ENCODE measurements at places on chromosomes 3 and 15.

DNA sequence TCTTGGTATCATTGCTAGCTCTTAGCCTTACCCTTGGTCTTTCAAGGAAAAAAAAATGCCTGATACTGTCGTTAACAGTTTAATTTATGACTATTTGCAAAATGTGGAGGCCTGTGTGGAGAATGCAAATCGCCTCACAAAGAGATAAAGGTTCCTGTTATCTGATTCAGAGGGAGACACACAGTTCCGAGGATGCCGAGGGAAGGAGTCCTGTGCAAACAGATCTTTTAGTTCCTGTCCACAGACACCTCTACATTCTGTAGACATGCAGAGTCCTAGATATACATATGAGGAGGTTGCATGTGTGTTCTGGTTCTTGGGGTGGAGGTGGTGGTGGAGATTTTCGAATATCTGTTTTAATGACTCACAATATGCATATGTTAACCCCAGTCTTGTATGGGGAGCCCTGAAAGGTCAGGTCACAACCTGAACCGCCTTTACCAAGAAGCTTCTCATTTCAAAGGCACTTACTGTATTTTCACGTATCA lies 5.7 kb downstream of the NR2F2 start:
- no peak for DNase-seq

- no peak for DNase-seq
Measured at GRCh38 chr3:43914269-43914668, 223.5 kb downstream of the ABHD5 start.

GRCh38 chr15:93449798-93450197 lies 360.8 kb upstream of the RGMA start:
- no peak for DNase-seq

DNA sequence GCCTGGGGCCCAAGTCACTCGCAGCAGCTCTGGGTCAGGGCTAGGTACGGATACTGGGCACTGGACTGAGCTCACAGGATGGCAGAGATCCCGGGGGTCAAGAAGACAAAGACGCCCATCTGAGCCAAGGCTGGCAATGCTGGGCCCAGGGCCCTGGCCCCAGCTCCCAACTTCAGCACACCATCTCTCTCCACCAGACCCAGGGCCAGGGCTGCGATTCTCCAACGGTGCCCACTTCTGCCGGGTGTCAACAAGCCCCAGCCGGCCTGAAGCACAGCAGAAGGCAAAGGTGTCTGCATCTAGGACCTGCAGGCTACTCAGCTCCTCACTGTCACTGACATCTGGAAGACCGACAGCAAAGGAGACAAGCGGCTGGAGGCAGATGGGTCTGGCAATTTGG lies 8.6 kb downstream of the WDR73 start:
- DNase-seq = no peak

DNA sequence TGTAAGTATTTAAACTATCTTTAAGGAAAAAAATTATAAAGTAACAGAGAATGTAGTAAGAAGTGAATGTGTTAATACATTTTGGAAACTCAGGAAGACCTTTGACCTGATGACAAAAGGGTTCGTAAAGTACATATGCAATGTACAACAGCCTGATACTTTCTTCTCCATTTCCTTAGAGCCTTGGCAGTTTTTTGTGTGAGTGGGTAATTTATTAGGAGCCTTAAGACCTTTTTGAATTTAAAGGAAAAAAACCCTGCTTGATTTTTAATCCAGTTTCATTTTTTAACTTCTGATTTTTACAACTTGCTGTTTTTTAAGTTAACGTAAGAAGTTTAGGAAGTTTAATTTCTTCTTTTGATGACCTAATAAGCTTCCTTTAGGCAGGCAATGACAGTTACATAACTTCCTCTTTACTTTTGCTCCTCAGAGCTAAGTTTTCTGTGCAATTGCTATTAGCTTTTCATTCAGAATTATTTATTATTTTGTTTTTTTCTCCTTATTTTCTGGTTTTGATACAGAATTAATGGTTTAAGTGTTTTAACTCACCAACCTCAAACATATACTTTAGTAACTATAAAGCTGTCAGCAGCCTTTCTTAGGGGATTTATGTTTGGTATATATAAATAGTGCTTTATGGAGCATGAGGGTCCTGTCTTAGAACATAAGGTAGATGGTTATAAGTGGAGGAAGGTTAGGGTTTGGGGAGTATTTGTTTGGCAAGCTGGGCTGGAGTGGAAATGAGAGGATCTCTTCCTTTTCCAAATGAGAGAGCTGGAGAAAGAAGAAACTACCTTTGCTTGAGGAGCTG lies 35.2 kb downstream of the ARMC8 start:
- DNase-seq = no peak

DNA sequence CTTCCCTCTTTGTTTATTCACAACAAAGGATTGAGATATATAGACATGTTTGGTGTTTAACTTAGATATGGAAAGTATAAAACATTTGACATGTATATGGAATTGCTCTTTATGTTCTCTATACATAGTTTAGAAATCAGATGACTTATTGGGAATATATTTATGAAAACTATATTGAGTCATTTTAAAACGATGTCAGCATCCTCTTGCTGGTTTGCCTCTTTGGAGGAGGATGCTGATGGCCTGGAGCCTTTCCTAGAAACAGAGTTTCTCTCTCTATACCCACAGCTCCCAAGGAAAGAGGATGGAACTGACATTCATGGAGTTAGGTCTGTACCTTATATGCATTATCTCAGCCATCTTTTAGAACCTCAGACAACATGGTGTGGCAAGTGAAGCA lies 40.3 kb downstream of the ZBTB38 start:
- peak; percentile 61 for DNase-seq

DNA sequence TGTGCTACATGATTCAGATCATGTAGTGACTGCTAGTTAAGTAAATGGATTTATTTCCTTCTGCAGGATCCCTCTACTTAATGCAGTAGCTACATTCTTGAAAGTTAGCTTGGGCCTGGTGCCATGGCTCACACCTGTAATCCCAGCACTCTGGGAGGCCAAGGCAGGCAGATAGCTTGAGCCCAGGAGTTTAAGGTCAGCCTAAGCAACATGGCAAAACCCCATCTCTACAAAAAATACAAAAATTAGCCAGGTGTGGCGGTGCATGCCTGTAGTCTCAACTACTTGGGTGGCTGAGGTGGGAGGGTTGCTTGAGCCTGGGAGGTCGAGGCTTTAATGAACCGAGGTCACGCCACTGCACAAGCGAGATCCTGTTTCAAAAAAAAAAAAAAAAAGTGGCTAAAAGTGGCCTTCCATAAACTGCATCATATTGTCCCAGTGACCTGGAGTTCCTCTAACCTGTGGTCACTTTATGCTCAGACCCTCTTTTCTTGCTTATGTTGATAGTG lies 22.0 kb downstream of the TSEN2 start:
- no peak for DNase-seq

- DNase-seq = no peak
Measured at GRCh38 chr3:140219923-140220452, 285.0 kb downstream of the CLSTN2 start.

DNA sequence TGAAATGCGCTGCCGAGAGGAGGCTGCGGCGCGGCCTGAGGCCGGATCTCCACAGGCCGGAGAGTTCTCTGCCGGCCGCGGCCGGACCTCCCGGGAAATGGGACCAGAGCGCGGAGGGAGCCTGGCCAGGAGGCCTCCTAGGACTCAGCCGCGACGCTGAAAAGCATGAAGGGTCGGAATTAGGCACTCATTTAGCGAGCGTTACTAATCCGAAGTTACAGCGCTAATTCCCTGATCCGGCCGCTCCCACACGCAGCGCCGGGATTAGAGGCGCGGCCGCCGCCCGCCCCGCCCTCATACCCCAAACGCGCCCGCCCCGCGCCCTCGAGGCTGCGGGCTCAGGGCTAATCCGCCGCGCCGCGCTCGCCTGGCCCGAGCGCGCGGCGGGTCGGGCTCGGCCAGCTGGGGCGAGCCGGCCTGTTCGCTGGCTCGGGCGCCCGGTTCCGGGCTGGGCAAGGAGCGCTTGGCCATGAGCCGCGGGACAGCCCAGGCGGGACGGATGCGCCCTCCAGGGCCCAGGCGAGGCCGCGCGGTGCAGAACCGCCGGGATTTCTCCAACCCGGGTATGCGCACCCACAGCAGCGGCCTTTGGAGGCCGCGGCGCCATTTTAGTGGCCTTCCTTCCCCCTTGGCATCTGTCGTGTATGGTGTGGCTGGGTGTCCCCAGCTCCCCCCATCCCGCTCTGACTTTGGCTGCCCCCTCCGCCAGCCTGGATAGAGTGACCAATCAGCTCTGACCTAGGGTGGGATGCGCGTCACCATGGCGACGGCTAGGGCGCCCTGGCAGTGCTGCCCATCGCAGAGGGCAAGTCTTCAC lies 36.8 kb upstream of the POLG start:
- no peak for DNase-seq

DNA sequence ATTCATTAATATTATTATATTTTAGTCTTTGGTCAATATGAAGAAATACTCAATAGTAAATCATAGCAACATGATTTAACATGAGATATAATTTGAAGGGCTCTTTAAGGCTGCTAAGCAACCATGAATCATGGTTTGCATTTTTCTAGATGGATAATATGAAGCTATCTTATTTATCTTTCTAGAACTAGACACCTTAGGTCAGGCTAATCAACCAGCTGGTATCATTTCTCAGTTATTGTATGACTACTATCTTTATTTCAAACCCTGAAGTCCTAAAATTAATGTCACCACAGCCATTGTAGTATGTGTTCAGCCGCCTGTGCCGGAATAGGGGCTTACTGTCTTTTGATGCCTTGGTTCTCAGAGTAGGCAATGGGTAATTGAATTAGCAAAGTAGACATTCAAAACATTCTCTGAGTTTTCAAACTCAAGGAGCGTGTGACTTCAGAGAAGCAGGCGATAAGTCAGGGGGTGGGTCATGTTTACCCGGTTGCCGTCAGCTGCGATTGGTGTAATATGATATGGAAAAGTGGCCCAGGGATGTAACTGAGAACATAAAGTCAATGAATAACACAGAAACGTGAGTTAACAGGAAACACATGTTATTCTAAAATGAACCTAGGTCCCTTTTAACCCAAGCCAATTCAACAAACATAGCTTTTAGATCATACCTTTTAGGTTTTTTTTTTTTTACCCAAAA lies 93.4 kb upstream of the CTDSPL start:
- DNase-seq = peak; percentile 32

DNA sequence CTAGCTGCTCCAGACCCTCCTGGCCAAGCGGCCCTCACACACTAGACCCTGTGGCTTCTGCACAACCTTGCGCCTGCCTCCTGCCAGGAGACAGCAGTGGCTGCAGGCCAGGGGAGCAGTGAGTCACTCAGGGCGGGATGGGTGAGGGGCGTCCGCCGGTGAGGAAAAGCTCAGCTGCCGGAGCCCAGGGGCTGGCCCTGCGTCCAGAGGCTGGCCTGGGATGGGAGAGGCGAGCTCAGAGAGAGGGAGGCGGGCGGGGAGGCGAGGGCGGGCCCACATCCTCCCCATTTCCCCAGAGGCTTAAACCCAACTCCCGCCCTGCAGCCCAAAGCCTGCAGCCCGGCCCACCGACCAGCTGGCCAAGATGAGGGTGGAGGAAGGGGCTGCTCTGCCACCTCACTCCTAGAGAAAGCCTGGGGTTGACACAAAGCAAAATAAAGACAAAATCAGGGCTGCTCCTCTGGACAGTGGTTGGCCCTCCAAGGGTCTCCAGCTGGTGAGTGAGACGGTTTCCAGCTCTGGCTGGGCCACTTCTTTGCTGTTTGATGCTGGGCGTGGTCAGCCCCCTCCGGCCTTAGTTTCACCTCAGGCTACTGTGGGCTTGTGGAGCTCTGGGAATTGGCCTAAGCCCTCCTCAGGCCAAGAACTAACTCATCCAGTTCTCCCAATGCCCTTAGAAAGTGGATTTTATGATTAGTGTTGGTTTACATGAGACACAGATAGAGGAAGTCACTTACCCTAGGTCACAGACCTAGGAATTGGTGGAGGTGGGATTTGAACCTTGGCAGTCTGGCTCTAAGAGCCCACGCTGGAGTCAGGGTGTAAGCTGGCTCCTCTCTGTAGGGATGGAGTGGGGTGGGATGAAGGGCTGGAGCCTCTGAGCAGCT lies 50.6 kb downstream of the IQSEC1 start:
- peak; percentile 86 for DNase-seq

GRCh38 chr3:123267821-123268220 lies 66.1 kb downstream of the SEC22A start:
- DNase-seq = no peak

Measured in fibroblast of skin of scalp (primary cell).